Left lung (tissue), 14 donors: ENCODE measurements at places on chromosomes 1 and 21.
A peak's percentile ranks its signal among the peaks of the same experiment; 100 is the strongest.

DNA sequence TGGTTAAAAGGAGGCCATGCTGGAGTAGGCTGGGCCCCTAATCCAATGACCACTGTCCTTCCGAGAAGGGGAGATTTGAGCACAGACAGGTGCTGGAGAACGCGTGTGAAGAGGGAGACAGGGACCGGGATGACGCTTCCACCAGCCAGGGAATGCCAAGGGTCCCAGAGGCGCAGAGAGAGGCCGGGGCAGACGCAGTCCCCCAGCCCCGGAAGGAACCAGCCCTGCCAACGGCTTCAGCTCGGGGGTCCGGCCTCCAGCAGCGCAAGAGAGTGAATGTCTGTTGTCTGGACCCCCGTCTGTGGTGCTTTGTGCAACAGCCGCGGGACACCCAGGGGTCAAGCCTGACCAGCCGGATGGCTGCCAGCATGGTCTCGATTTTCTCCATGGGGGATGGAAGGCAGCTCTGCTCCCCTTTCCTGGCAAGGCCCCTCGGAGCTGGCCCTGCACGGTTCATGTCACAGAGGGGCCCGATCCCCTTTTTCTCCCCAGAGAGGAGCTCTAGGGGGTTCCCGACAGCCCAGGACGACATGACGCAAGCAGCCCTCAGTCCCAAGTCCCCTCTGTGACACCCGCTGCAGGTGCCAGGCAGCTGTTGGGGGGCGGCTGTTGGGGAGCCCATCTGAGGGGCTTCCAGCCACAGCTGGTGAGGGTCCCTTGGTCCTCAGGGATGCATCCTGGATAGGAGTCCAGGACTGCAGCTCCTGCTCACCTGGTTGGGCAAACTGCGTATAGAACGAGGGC, 73.5 kb downstream of the SIK1 start:
- no peak for DNase-seq

DNA sequence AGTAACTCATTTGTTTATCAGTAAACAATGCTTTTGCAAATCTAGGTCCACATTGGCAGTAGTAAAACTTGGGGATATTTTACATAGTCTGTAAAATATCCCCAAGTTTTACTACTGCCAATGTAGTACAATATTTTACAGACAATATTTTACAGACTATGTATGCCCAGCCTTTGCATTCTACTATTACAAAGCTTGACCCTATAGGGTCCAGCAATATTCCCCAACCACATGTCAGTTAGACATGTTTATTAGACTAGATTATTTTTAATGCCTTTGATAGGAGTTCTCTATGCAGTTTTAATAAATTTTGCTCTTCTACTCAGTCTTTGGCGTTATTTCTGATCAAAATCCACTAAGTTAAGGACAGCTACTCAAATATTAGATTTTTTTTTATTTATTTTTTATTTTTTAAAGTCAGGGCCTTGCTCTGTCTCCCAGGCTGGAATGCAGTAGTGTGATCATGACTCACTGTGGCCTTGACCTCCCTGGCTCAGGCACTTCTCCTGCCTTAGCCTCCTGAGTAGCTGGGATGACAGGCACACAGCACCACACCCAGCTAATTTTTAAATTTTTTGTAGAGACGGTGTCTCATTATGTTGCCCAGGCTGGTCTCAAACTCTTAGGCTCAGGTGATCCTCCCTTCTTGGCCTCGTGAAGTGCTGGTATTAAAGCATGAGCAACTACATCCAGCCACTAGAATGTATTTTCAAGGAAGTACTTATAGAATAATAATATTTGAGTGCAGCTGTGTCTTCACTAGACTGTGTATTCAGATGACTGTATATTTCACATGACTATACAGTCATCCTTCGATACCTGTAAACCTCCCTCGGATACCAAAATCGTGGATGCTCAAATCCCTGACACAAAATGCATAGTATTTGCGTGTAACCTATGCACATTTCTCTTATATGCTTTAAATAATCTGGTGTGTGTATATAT, 19.8 kb downstream of the MIER1 start:
- DNase-seq, result peak; percentile 50

DNA sequence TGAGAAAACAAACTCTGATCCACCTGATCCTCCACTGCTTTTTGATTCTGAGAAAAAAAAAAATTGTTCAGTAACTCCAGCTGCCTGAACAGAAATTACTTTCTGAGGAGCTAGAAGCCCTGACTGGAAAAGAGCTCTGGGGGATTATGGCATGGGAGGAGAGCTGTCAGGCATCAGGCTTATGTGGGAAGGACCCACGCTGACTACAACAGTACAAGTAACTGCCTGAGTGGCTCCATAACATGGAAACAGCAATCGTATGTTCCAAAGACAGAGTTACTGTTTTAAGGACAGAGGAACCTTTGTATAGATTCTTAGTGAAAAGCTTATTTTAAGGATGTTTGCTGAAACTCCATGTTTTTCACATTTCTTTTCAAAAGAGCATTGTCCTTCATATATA, 1.2 kb upstream of the ANGPTL7 start:
- DNase-seq, result no peak

DNA sequence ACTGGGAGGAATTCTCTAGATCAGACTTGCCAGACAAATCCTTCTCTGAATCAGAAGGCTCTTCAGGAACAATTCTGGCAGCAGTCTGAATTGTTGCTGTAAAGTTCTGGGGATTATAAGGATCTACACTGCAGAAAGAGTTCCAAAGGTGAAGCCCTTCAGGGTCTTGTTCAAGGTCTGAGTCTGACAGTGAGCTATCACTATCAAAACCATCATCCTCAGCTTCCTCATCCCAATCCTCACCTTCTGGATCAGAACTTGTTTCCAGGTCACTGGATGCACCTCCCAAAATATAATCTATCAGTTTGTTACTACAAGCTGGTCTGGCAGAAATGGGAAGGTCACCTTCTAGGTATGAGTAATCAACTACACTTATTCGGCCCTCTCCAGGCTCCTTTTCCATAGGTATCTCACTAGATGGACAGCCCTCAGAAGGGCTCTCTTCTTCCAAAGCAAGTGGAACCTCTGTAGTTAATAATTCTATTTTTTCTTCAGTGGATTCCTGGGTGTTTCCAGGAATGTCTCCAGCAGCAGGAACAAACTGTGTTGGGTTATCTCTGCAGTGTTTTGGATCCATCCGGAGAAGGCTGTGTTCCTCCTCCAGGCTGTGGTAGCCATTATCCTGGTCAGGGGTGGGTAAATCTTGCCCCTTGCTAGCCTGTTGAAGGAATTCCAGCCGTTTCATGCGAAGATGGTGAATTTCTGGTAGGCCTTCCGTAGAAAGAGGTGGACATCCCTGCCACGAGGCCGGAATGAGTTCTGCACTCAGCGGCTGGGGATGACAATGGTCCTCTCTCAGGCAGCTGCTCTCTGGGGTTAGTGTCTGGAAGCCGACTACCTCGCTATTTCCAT, 1.6 kb downstream of the PPP1R15B start:
- DNase-seq, result no peak

DNA sequence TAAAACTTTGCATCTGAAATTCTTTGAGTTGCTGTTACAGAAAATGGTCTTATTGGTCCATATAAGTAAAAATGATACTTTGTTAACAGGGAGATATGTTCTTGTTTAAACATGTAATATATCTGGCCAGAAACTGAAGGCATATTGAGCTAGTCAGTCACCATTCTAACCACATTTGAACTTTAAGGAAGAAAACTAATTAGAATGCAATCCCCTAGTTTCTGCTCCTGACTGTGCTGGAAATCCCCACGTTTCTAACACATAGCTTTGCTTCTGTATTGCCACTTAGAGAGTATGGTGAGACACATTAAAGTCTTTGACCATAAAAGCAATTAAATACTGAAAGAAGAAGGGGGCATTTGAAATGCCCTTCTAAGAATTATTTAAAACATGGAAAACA, 32.1 kb upstream of the HIVEP3 start:
- DNase-seq, result no peak

DNA sequence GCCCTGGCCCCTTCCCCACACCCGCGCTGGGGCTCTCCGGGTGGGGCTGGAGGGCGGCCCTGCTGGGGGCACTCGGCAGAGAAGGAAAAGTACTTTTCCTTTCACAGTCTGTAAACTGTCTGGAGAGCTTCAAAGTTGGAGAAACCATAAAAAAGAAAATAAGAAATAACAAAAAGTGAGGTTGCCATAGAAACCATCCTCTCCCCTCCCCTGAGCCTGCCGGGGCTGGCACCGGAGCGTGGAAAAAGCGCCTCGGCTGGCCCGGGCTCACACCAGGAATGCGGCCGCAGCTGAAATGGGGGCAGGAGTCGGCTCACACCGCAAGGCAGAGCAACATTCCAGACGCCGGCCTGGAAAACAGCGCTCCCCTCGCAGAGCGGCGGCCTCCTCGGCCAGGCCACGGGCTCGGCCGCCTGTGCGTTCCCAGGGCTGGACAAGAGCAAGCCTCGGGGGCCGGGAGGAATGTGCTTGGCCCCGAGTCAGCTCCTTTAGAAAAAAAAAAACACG, 69.2 kb downstream of the MORN1 start:
- DNase-seq, result peak; percentile 93

- peak; percentile 86 for DNase-seq
Observed at GRCh38 chr1:21255284-21255942, 34.9 kb downstream of the ECE1 start.

DNA sequence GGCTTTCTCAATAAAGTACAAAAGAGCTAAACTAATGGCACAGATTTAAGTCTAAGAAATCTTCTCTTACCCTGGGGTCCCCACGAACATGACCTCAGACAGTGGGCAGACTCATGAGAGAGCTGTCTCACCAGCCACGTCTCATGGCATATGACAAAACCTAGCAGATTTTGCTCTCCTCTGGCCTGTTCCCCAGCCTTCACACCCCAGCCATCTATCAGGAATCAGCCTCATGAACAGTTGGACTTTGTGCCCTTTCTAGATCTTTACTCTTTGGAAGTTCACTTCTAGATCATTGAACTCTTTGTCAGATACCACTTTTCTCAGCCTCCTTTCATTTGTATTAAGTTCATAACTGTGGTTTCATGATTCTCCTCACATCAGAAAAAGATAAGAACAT, 14.2 kb upstream of the HSD3B1 start:
- DNase-seq, result no peak

GRCh38 chr1:228743405-228743804, 8.1 kb downstream of the RHOU start:
- no peak for DNase-seq

DNA sequence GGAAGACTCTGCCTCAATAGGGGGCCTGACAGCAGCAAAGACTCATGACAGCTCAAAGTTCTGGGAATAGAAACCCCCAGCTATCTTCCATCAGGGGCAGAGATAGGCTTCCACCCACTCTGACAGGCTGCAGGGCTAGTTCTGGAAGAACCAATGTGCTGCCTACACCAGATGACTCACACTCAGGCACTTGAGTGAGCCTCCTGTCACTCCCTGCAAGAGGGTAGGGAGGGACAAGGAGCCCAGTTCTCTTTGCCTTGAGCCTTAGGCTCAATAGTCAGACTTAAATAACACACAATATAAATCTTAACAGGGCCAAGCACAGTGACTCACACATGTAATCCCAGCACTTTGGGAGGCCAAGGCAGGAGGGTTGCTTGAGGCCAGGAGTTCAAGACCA, 386.4 kb downstream of the HHAT start:
- no peak for DNase-seq

DNA sequence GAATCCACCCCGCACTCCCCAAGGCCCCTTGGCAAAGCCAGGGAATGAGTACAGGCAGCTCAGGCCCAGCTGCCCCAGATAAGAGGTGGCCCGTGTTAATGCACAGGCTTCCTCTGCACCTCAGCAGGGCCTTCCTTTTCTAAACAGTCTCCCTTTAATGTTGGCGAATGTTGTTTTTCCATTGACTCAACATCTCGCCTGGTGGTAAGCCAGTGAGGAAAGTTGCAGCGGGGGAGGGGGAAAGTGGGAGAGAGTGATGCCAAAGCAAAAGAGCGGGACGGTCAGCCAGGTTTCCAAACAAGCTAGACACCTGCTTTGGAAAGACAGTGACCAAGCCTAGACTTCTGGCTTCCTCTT, 10.3 kb upstream of the PROX1 start:
- no peak for DNase-seq

DNA sequence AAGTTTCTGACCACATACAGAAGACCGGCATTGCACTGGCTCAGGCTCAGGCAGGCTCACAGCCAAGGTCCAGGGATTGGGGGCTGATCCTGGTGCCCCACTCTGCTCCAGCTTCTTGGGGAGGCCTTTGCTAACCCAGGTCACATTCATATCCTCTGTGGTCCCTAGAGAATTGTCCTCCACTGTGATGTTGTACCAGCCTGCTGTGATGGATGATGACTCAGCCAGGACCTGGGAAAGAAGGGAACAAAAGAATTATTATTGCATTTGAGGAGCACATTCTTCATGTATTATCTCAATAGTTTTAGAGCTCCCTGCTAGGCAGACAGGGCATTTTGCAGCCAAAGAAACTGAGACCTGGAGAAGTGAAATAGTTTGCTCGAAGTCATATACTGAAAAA, 114.3 kb upstream of the ETV3 start:
- DNase-seq, result no peak

GRCh38 chr1:211735208-211736170, 60.1 kb upstream of the NEK2 start:
- DNase-seq, result no peak

GRCh38 chr1:72435025-72435424, 152.7 kb upstream of the NEGR1 start:
- DNase-seq, result no peak

- DNase-seq, result no peak
Observed at GRCh38 chr1:235181561-235182245, 20.7 kb upstream of the RBM34 start.

DNA sequence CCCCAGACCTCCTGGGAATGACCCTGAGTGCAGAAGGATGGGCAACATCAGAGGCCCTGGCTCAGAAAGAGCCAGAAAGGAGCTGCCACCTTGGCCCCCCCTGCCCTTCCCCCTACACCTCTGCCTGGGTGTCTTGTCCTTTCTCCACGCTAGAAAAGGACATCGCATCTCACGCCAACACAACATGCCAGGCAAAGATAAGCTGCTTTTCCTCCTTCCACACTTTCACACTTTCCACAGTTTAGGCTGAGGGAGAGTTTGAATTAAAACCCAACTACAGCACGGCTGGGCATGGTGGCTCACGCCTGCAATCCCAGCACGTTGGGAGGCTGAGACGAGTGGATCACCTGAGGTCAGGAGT, 109.5 kb downstream of the SPSB1 start:
- no peak for DNase-seq

GRCh38 chr1:211604548-211604947, 25.6 kb upstream of the SLC30A1 start:
- no peak for DNase-seq

- no peak for DNase-seq
Observed at GRCh38 chr1:162361349-162361748, 15.3 kb downstream of the SPATA46 start.

DNA sequence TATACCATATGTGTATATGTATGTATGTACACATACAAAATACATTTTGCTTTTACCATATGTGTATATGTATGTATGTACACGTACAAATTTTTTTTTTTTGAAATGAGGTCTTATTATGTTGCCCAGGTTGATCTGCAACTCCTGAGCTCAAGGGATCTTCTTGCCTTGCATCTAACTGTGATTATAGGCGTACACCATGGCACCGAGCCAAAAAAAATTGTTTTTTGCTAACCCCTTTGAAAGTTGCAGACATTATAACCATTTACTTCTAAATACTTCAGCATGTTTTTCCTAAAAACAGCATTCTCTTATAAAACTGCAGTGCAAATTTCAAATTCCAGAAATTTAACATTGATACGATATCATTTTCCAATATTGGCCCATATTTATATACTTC, 147.0 kb downstream of the POU2F1 start:
- no peak for DNase-seq
